ENCODE measurements at places on chromosomes 6 and 20. TPM values are rescaled to one million over a fixed set of nuclear protein-coding genes. Genes with fewer than 3 reads are reported as not detected.

SCRT2 gene
- total RNA-seq: not detected

BPIFB4 gene
- not detected for total RNA-seq

AGER gene
- total RNA-seq: 2.0 TPM

TRIM10 gene
- not detected for total RNA-seq

SLC22A23 gene
- 24.8 TPM for total RNA-seq

AKAP7 gene
- 2.8 TPM for total RNA-seq

All from airway epithelial cell (primary cell).